ENCODE measurements at places on chromosomes 7 and 10. TPM values are rescaled to one million over a fixed set of nuclear protein-coding genes. Genes with fewer than 3 reads are reported as not detected.
A peak's percentile ranks its signal among the peaks of the same experiment; 100 is the strongest.

DNA sequence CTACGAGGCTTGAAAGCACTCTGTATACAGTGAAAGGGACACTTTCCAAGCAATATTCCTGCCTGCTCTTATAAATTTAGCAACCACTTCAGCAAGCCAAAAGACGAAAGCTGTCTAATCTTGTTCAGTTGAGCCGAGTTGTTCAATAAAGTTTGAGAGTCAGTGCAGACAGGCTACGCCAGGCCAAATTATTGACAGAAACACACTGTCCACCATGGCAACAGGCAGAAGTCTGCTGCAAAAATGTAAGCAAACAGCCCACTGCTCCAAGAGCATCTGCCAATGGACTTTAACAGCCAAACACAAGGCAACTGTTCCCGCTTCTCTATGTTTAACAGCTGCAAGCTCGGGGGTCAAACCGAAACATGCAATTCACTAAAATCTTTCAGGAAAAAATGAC is 85.7 kb downstream of the GLI3 start:
- H3K36me3 ChIP-seq = no peaks in the 10 kb centered on the region
- no peaks in the 10 kb centered on the region for H3K27me3 ChIP-seq
- no peak overlapping the region for H3K4me3 ChIP-seq
- no peak for DNase-seq
- H3K4me1 ChIP-seq = peaks cover 17% of the 10 kb centered on the region

- peaks cover 5% of the 10 kb centered on the region for H3K36me3 ChIP-seq
- peaks cover 15% of the 10 kb centered on the region for H3K4me1 ChIP-seq
- H3K27me3 ChIP-seq = no peaks in the 10 kb centered on the region
- no peak overlapping the region for H3K4me3 ChIP-seq
These were observed 139.3 kb downstream of the LRRC4 start for GRCh38 chr7:127891854-127892438.

DNA sequence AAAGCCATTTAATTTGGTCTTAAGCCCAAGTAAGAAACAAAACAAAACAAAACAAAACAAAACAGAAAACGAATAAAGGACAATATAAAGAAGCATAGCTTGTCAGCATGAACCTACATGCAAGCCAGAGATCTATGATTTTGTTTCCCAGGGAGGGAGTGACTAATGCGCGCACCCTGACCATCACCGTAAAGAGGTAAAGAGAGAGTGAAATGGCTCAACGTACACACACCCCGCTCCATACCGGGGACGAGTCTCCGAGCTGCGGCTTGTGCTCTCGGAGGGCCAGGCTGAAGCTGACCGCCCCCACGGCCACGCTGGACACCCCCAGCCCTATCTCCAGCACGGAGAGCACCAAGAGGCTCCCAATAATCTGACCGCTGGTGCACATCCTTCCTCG is 1.1 kb downstream of the TMEM196 start:
- no peak overlapping the region for H3K4me3 ChIP-seq
- H3K27me3 ChIP-seq = no peaks in the 10 kb centered on the region
- H3K4me1 ChIP-seq = no peaks in the 10 kb centered on the region
- no peak for DNase-seq

DNA sequence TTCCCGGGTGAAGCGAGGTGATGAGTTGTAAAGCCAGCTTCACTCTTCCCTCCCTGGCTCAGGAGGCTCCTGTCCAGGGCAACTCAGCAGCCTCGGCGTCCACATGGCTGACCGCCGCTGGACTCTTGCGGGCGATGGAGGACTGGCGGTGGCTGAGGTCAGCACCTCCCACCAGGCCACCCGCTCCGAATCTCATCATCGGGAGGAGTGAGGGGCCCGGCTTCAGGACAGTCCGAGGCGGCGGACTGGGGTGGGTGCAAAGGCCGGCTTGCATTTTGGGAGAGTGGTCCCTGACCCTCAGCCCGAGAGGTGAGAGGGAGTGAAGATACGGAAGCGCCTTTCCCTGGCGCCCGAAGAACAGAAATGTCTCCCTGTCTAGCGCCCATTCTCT is 759 bp downstream of the DNAJB12 start:
- H3K36me3 ChIP-seq = peaks cover 23% of the 10 kb centered on the region
- peak; percentile 38 for DNase-seq
- H3K27me3 ChIP-seq = no peaks in the 10 kb centered on the region
- H3K4me1 ChIP-seq = peaks cover 32% of the 10 kb centered on the region
- peak overlapping the region; percentile 94 for H3K4me3 ChIP-seq
- peak overlapping the region; percentile 93 for H3K27ac ChIP-seq

Gene TRIM50
- 0.25 TPM for total RNA-seq

Gene SPDYE18
- not detected for total RNA-seq

Gene MYO1G
- 0.57 TPM for total RNA-seq

All from heart right ventricle (tissue), 16 donors.